Fibroblast of skin of left quadriceps (primary cell): ENCODE measurements at places on chromosomes 7 and 10.
A peak's percentile ranks its signal among the peaks of the same experiment; 100 is the strongest.

- peak; percentile 81 for DNase-seq
These were observed 616.4 kb upstream of the GHITM start for GRCh38 chr10:83522881-83523386.

DNA sequence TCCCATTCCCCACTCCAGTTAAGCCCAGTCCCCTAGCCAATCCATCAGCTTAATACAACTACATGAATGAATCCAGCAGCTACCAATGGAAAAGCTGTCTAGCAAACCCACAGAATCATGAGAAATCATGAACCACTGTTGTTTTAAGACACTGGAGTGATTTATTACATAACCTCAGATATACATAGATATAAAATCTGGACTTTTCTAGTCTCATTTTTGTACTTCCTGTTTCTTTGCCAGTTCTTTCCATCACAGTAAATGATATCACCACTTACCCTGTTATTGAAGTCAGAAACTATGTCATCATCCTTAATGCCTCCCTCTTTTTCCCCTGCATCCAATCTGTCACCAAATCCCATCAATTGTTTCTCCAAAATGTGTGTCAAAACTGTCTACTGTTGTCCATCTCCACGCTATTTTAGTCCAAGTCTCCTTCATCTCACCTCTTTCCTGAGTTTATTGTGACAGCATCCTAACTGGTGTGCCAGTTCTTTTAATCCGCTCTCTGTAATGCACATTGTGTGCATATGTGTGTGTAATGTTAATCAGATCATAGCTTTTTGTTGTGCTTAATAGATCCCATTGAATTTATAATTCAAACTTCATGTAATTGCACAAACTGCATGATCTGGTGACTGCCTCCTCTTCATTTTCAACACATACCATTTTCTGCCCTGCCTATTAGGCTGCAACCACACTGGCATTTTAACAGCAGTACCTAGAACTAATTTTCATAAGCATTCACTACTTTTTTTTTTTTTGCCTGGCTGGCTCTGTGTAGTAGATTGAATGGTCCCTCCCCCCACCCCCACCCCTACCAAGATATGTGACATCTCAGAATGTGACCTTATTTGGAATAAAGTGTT is 56.0 kb downstream of the MKLN1 start:
- no peak for DNase-seq

GRCh38 chr10:28711776-28712175 is 34.5 kb downstream of the BAMBI start:
- no peak for DNase-seq

GRCh38 chr7:136971776-136972175 is 103.3 kb downstream of the CHRM2 start:
- no peak for DNase-seq

DNA sequence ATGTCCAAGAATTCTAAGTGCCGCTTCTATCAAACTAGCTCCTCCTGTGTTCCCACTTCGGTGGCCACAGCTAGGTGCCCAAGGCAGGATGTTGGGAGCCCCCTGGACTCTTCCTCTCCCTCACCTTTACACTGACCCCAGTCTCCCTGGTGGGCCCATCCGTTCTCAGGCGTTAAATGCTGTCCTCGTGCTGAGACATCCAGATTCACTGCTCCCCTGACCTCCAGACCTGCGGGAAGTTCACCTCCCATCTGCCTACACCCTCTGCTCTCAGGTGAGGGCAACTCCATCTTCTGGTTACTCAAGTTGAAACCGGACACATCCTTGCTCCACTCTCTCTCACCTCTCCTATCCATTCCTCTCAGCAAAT is 114.3 kb downstream of the ARHGAP22 start:
- DNase-seq: no peak

- no peak for DNase-seq
These were observed 41.1 kb downstream of the INSIG1 start for GRCh38 chr7:155338632-155339320.

- no peak for DNase-seq
These were observed 3.7 kb downstream of the PLPP4 start for GRCh38 chr10:120460776-120461175.

GRCh38 chr10:21985541-21985940 is 18.0 kb downstream of the DNAJC1 start:
- no peak for DNase-seq

DNA sequence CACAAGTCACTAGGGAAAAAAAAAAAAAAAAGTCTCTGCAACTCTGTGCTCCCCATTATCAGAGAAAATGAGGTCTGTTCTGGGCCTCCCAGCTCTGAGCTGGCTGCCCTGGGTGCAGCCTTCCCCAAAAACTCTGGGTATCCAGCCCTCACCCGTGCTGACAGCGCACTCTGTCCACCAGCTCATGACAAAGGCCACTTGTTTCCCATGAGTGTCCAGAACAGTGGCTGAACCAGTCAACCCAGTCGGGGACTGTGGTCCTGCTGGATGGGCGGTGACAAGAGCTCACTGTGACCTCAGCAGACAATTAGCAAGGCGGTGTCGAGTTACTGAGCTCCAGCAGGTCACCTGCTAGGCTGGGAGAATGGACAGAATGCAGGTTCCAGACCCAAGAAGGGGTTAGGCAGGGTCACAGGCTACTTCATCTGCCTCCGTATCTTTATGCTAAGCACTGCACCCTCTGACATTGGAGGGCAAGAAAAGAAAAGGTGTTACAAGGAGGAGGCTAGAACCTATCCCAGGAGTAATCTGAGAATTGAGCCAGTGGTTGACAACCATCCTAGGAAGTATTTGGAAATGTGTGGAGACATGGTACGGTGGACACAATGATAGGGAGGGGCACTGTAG is 37.2 kb downstream of the DLG5 start:
- DNase-seq: no peak

GRCh38 chr7:5528071-5528814 is 104.6 kb upstream of the TNRC18 start:
- no peak for DNase-seq
